GM23248 (cell line): ENCODE measurements at places on chromosomes 5 and 9. TPM values are rescaled to one million over a fixed set of nuclear protein-coding genes. Genes with fewer than 3 reads are reported as not detected.
A peak's percentile ranks its signal among the peaks of the same experiment; 100 is the strongest.

Gene FBN2
- 63.2 and 70.8 TPM in 2 replicates for total RNA-seq

Gene SLC45A2
- not detected in 2 replicates for total RNA-seq

Gene SLC23A1
- total RNA-seq: not detected in 2 replicates

Gene CD274
- 4.2 and 4.3 TPM in 2 replicates for total RNA-seq

- no peak for DNase-seq
Measured at GRCh38 chr9:11595756-11596155, 983.0 kb upstream of the PTPRD start.

Gene NADK2
- 35.9 and 41.2 TPM in 2 replicates for total RNA-seq

GRCh38 chr5:169848271-169848670 is 132.0 kb downstream of the INSYN2B start:
- DNase-seq: no peak

Gene MARVELD2
- total RNA-seq: 2.8 and 5.5 TPM in 2 replicates

GRCh38 chr5:126133424-126133823 is 289.8 kb upstream of the GRAMD2B start:
- no peak for DNase-seq

DNA sequence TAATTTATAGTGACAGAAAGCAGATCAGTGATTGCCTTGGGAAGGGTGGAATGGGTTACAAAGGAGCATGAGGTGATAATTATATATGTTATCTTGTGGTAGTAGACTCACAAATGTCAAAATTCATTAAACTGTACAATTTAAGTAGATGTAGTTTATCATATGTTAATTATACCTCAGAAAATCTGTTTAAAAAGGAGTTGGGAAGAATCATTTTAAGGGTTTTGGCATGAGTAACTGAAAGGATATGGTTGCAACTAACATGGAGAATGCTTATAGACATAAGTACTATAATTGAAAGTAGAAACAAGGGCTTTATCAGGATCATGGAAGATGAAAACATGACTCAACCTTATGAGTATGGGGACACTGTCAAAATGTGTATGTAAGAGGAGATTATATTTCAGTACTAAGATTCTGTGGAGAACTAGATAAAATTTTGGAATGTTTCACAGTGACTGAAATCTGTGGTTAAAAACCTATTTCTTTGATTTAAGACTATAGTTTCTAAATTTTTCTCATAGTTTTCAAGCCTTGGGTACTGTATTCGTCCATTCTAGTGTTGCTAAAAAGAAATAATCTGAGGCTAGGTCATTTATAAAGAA is 73.3 kb downstream of the FCHO2 start:
- DNase-seq: peak; percentile 18

Gene MYORG
- 0.13 and 1.1 TPM in 2 replicates for total RNA-seq

DNA sequence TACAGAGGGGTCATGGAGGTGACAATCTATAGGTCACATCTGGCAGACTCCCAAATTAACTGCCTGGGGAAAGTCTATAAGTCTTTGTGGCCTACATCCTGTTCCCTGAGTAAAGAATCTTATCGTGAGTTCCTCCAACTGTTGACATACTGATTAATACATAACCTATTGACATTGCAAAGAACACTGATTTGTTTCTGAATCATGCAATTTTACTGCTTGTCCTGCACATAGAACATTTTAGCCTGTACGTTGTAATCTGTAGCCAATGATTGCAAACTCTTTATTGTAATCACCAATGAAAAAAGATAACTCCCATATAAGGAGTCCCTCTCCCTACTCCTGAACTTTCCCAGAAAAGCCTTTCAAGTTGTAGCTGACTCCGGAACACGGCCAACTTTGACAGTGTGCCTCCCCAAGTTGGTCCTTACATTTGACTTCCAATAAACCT is 18.8 kb upstream of the OR2K2 start:
- no peak for DNase-seq

- DNase-seq: no peak
Measured at GRCh38 chr5:73812457-73812856, 186.5 kb downstream of the ARHGEF28 start.

Gene HRCT1
- total RNA-seq: 0.76 and 1.2 TPM in 2 replicates

GRCh38 chr5:63570752-63571151 is 391.5 kb downstream of the HTR1A start:
- no peak for DNase-seq

GRCh38 chr9:128901822-128902221 is 19.0 kb upstream of the PHYHD1 start:
- no peak for DNase-seq

GRCh38 chr5:72452515-72453245 is 54.5 kb downstream of the ZNF366 start:
- DNase-seq: peak; percentile 77

GRCh38 chr9:99472240-99472915 is 250.3 kb downstream of the SEC61B start:
- no peak for DNase-seq

DNA sequence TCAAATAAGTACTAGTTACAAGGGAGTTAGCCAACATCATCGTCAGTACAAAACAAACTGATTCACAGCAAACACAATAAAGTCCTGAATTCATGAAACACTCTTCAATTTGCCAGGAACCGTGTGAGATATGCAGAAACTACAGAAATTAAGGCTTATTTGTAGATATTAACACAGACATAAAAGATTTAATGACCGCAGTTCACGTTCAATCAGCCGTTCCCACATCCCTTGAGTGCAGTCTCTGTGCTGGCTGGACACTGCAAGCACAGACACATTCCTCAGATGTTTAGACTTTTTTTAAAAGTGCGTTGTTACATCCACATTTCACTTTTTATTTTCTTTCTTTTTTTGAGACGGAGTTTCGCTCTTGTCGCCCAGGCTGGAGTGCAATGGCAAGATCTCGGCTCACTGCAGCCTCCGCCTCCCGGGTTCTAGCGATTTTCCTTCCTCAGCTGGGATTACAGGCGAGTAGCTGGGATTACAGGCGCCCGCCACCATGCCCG is 566 bp upstream of the CEP78 start:
- peak; percentile 61 for DNase-seq

DNA sequence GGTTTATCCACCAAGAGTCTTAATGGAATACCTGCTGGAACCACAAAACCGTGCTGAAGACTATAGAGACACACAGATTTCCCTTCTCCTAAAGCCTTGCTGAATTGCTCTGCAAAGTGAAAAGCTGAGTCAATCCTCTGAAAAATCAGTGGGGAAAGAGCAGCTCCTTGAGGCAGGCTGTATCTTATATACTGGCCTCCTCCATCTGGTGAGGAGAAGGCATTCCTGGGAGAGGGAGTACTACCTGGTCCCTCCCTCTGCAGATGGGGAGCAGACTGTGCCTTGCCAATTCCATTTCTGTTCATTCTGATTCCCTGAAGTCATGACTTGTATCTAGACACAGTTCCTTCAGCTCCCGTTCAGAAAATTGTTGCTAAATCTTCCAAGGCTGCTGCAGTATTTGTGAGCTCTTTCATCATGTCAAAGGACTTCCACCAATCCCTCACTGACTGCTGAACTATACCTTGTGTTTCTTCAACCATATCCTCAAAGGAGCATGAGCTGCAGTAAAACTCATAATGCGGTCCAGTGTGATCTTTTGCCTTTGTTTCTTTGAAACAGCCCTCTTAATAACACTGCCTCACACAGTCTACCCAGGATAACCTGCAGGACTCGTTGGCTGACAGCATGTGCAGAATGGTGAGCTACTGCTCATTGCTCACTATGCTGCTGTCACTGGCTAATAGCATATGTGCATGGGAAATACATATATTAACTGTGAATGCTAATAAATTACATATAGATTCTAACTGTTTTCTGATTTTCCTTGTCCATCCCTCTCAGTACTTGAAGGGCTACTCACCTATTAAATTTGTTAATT is 84.5 kb downstream of the FOXD1 start:
- peak; percentile 81 for DNase-seq

- peak; percentile 8 for DNase-seq
Measured at GRCh38 chr9:9791611-9792010, 821.2 kb downstream of the PTPRD start.

Gene LCP2
- not detected in 2 replicates for total RNA-seq

DNA sequence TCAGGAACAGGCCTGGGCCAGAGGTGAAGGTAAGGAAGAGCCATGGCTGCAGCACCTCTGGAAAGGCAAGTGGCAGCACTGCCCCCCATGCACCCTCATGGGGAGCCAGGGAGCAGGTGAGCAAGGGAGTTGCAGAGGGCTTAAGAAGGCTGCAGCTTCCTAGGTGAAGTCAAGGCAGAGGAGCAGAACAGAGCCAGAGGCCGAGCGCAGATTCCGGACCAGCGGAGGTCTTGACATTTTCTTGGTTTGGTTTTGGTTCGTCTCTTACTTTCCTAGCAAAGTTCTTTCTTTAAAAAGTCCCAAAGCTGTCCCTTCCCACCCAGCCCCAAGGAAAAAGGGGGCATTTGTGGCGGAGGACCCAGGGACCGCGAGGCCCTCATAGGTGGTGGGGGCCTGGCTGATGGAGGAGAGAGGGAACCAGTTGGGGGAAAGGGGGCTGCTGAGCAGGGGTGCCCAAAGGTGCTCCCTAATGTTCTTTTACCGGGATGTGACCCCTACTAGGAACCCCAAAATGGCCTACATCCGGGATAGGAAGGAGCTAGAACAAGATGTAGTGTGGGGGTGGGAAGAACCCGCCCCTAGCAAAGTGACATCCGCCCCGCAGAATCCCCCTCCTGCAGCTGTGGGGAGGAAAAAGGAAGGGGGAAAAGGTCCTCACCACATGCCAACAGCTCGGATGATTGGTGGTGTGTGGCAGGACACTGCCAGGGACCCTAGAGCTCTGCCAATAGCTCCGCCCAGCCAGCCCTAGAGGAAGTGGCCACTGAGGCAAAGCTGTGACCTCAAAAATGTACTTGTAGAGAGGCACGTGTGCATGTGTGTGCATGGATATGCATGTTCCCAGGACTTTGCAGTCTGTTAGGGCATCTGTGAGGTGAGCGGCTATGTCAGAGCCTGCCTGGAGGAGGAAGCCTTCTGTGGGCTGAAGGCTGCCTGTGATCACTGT is 914 bp upstream of the CD72 start:
- DNase-seq: no peak

GRCh38 chr9:107832871-107833270 is 343.3 kb upstream of the KLF4 start:
- no peak for DNase-seq

Gene JAKMIP2
- total RNA-seq: not detected in 2 replicates

DNA sequence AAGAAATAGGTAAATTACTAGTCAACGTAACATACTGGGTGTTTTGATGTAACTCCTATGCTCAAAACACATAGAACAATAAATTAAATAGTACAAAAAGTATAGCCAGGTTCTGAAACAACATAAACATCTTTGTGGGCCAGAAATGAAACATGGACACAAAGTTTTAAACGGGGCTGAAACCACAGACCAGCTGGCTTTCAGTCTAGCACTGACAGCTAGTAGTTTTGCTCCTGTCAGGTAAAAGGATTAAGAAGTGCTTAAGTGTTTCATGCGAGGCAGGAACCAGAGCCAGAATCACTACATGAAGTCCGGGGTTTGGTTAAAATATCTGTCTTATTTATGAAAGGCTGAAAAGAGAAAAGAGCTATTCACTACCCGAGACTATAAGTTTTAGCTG is 19.5 kb downstream of the DCAF10 start:
- no peak for DNase-seq

DNA sequence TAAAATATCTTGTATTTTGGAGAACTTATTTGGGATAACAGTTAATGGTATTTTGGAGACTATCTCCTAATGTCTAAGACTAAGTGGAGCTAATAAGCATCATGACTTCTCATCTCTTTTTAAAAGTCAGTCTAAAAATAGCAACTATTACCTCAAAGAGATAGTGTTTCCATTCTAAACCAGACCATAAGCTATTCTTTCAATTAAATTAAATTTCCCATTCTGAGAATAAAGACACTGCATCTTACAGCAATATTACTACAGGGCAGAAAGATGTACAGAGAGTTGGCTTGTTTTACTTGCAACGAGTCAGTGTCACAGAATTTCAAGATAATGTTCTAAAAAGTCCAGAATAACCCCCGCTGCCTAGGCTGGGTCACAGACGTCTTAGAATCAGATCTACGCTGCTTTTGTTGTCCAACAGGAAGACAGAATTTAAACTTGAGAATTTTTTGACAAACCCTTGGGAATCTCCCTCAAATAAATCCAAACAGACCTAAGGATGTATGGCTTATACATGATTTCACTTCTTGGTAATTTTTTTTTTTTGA is 98.9 kb downstream of the USP20 start:
- peak; percentile 39 for DNase-seq

DNA sequence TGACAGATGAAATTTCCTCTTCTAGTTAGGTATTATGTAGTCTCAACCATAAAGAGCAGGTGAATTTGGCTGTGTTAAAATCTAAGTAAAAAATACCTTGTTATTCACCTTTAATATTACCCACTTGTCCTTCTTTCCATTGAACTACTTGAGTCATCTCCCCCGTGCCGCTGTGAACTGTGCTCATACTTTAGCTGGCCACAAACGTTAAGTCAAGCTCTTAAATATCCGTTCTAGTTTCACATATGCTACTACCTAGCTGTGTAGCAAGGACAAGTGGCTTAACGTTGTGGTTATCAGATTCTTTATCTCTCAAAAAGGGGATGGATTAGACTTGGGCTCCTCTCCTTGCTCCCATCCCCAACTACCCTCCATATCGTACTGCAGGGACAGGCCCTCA is 110.4 kb downstream of the EFNA5 start:
- no peak for DNase-seq

Gene ROR2
- total RNA-seq: 8.2 and 12.9 TPM in 2 replicates

DNA sequence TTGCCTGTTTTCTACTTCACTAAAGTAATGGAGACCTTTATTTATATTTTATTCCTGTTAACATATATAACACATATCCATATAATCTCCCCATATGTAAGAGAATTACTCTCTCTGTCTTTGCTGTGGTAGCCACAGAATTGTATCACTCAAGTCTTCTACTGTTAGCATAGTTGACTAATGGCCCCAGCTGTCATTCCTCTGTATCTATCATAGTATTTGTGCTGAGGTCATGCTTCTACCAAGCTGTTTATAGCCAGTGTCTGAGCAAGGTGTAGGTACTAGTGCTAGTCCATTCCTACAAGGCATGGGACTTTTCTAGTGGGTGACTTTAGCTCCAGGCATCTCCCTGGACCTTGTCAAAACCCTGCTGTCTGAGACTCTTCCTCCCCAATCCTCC is 244.1 kb downstream of the KIAA0825 start:
- DNase-seq: no peak

GRCh38 chr9:98280574-98280973 is 25.1 kb upstream of the TBC1D2 start:
- DNase-seq: no peak

Gene KIF12
- total RNA-seq: not detected in 2 replicates

Gene UBQLN1
- 92.7 and 107 TPM in 2 replicates for total RNA-seq

DNA sequence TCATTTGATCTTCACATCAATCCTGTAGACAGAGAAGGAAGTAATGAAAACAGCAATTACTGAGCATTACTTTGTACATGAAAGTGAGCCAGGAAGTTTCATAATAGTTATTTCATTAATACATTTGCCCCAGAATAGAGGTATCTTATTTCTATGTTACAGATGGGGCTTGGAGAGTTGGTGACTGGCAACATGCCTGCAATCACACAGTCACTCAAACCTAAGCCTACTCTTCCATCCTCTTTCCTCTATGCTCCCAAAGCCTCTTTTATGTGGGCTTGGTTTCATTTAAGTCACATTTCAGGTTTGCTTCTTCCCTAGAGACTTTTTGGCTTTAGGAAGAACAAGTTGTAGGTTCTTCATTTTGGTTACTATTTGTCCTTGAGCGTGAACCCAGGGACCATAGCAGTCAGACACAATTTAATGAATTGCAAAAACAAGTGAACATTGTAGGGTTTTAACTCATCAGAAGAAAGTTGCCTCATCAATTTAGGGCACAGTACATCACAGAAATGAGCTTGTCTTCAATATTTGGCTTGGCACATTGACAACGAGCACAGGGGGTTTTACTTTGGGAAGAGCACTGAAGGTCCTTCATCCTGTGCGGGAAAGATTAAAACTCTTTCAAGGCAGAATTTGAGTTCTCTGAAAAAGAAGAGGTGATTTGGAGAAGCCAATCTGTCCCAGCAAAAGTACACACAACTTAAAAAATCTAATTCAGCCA is 381.1 kb downstream of the TMEM38B start:
- DNase-seq: no peak
